ENCODE measurements at places on chromosomes 5 and 9. TPM values are rescaled to one million over a fixed set of nuclear protein-coding genes. Genes with fewer than 3 reads are reported as not detected.

PHAX gene
- total RNA-seq, result 54.2 TPM

DNA sequence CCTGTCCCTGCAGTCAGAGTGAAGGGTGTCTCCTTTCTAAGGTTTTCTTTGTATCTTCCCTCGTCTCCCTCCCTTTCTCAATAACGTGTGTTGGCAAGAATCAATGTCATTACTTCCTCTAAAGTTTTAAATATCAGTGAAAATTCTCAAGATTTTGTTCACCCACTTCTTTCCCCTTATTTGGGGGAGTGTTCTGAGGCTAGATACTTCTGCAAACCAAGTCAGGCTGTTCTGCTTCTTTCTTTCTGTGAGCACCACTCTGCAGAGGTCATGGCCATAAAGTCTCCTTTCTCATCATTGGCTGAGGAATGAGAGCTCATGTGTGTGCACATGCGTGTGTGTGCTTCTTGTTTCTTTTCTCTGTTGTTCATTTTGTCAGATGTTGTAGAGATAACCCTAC, 26.6 kb upstream of the SPATA31C2 start:
- DNase-seq, result no peak

GRCh38 chr9:76658510-76659231, 105.6 kb upstream of the PCA3 start:
- DNase-seq, result no peak

GRCh38 chr9:111016426-111017045, 21.7 kb downstream of the LPAR1 start:
- DNase-seq, result no peak

- DNase-seq, result no peak
Observed at GRCh38 chr5:173675287-173675996, 59.0 kb upstream of the BOD1 start.

DNA sequence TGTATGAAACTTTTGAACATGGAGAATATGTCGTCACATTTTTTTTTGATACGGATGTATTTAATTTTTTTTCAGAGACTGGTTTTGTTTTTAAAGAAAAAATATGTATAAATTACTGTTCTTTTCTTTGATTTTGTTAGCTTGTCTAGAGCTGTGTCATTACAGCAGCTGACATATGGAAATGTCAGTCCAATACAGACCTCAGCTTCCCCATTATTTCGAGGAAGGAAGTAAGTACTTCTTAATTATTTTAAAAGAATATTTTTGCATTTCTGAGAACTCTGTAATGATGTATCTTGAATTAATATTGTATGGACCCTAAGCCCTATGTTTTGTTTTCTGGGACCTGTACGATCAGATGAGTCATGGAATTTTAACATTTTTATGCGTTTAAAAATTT, 7.6 kb downstream of the TENT2 start:
- no peak for DNase-seq

Data from kidney epithelial cell (primary cell).